Tibial nerve (tissue), 4 donors: ENCODE measurements at places on chromosomes 13 and 19. TPM values are rescaled to one million over a fixed set of nuclear protein-coding genes. Genes with fewer than 3 reads are reported as not detected.

DNA sequence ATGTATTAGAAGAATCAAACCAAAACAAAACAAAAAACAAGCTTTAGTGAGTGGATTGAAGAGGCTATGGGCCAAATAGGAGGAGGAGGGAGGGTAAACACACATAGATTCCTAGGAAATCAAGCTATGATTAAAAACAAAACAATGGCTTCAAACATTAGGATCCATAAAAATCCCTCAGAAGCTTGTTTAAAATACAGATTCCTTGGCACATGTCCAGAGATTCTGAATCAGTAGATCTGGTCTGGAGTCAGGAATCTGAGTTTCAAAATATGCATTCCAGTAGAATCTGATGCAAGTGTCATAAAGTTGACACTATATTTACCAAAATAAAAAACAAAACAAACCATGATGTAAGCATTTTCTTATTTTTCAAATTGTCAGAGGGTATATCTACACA is 692.8 kb upstream of the SGCG start:
- DNase-seq, result no peak
- H3K4me1 ChIP-seq, result no peaks in the 10 kb centered on the region

GRCh38 chr13:27293076-27293691 is 22.6 kb downstream of the RASL11A start:
- no peak overlapping the region for H3K4me3 ChIP-seq
- H3K27ac ChIP-seq, result no peak overlapping the region
- H3K27me3 ChIP-seq, result no peaks in the 10 kb centered on the region
- no peaks in the 10 kb centered on the region for H3K36me3 ChIP-seq
- H3K4me1 ChIP-seq, result no peaks in the 10 kb centered on the region
- no peak for DNase-seq

GRCh38 chr19:10858204-10858828 is 10.1 kb downstream of the C19orf38 start:
- H3K36me3 ChIP-seq, result no peaks in the 10 kb centered on the region
- H3K27ac ChIP-seq, result no peak overlapping the region
- H3K27me3 ChIP-seq, result no peaks in the 10 kb centered on the region
- no peak for DNase-seq
- H3K4me3 ChIP-seq, result no peak overlapping the region

GRCh38 chr13:111382877-111383276 is 62.4 kb downstream of the TEX29 start:
- no peak overlapping the region for H3K4me3 ChIP-seq
- H3K36me3 ChIP-seq, result no peaks in the 10 kb centered on the region
- no peaks in the 10 kb centered on the region for H3K4me1 ChIP-seq

DNA sequence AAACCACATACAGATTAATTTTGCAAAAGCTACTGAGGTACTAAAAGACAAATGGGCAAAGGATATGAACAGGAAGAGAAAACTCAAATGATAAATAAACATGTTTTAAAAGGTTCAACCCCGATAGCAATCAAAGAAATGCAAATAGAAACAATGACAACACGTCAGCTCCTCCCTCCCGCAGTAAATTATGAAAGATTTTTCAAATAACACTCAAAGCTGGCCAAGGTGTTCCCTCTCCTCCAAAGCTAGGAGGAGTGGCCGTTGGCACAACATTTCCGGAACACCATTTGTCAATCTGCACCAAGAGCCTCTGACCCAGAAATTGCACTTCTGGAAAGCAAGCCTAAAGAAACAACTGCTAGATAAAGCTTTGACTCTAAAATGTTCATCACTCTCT is 28.3 kb downstream of the INSR start:
- H3K27ac ChIP-seq, result peak overlapping the region; percentile 77
- H3K4me3 ChIP-seq, result no peak overlapping the region
- H3K36me3 ChIP-seq, result peaks cover 4% of the 10 kb centered on the region
- no peaks in the 10 kb centered on the region for H3K4me1 ChIP-seq
- H3K27me3 ChIP-seq, result no peaks in the 10 kb centered on the region

GRCh38 chr13:110665491-110666254 is 40.2 kb downstream of the CARS2 start:
- no peak for DNase-seq
- H3K4me3 ChIP-seq, result no peak overlapping the region
- H3K4me1 ChIP-seq, result no peaks in the 10 kb centered on the region
- H3K27ac ChIP-seq, result no peak overlapping the region
- peaks cover 7% of the 10 kb centered on the region for H3K36me3 ChIP-seq

DNA sequence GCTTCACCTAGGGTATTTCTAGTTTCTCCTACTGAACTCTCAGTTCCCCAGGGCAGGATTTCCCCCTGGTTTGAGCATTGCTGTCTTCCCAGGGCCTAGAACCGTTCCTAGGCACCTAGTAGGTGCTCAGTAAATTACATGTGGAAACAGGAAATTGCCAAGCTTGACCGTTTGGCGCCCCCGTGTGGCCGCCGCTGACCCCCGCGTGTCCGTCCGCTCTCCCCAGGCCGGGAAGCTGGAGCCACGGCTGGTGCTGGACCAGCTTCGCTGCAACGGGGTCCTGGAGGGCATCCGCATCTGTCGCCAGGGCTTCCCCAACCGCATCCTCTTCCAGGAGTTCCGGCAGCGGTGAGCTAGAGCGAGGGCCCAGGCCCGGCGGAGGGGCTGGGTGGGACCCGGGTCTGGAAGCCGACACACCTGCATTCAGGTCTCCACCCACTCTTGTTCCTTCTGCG is 55.5 kb downstream of the MYH14 start:
- no peaks in the 10 kb centered on the region for H3K4me1 ChIP-seq
- DNase-seq, result no peak
- H3K36me3 ChIP-seq, result peaks cover 78% of the 10 kb centered on the region
- no peak overlapping the region for H3K4me3 ChIP-seq
- no peak overlapping the region for H3K27ac ChIP-seq
- no peaks in the 10 kb centered on the region for H3K27me3 ChIP-seq

DNA sequence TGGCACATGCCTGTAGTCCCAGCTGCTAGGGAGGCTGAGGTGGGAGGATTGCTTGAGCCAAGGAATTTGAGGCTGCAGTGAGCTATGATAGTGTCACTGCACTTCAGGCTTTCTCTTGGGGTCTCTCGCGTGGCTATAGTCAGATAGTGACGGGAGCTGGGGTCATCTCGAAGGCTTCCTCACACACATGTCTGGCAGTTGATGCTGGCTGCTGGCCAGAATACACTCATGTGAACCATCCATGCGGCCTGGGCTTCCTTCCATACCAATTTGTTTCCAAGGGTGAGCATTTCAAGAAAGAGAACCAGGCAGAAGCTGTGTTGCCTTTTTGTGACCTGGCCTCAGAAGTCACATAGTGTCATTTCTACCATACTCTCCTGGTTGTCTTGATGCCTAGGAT is 26.4 kb downstream of the LEUTX start:
- H3K4me3 ChIP-seq, result no peak overlapping the region
- H3K4me1 ChIP-seq, result no peaks in the 10 kb centered on the region
- H3K27ac ChIP-seq, result no peak overlapping the region
- no peaks in the 10 kb centered on the region for H3K27me3 ChIP-seq
- no peak for DNase-seq

DNA sequence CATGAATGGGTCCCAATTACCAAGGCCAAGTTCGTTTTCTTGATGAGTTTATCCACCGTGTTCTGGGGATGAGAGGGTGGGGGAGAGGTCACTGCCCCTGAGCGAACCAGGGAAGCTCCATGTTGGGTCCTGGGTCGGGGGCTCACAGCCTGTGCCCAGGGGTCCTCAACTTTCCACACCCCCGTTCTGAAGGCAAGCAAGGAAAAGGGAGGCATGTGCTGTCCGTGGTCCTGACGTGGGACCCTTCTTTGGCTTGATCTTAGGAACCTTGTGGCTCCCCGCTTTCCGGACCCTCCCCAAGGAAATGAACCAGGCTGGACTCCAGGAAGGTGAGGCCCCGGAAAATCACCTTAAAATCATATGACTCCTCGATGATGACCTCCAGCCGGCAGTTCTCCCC is 18.2 kb upstream of the MEIS3 start:
- H3K4me3 ChIP-seq, result no peak overlapping the region
- H3K27me3 ChIP-seq, result peaks cover 93% of the 10 kb centered on the region
- H3K27ac ChIP-seq, result no peak overlapping the region
- no peaks in the 10 kb centered on the region for H3K36me3 ChIP-seq
- no peaks in the 10 kb centered on the region for H3K4me1 ChIP-seq
- DNase-seq, result no peak

DNA sequence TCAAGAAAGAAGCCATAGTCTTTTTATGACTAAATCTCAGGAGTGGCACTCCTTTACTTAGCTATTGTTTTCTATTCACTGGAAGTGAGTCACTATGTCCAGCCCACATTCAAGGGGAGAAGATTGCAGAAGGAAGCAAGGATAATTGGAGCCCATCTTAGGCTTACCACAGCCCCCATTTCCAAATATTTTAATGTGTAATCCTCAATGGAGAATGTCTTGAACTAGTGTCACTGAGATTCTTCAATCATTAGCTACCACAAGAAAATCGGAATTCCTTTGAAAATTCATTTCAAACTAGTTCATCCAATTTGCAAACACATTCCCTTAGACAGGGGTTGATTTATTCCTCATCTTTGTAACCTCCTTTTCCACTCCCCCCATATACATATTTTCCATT is 84.7 kb downstream of the DLEU7 start:
- H3K27ac ChIP-seq, result no peak overlapping the region
- no peaks in the 10 kb centered on the region for H3K27me3 ChIP-seq
- no peak overlapping the region for H3K4me3 ChIP-seq
- no peaks in the 10 kb centered on the region for H3K4me1 ChIP-seq

- DNase-seq, result no peak
- peaks cover 98% of the 10 kb centered on the region for H3K27me3 ChIP-seq
- peaks cover 41% of the 10 kb centered on the region for H3K4me1 ChIP-seq
- peak within 1 kb of the TSS; percentile 37 for H3K4me3 ChIP-seq
- no peaks in the 10 kb centered on the region for H3K36me3 ChIP-seq
Observed at GRCh38 chr19:18612772-18613588, at the start of gene TMEM59L. TSS of gene TMEM59L (plus strand) at chr19:18612870. CDS start at chr19:18612959, 89 bp downstream.

DNA sequence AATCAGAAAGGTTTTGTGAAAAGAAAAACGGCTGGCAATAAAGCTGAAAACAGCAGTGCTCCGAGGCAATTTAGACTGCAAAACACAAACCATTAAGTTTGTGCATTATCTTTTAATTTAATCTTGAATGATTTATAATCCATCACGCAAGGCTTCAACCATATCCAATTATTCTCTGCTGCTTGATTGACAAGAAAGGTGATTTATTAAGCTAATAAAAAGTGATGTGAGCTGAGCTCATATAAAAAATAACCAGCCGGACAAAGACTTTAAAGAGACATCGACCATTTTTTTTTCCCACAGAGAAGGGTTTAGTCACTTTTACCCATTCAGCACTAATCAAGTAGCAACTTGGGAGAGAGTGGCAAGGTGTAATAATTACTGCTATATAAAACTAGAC is 33.6 kb downstream of the TSHZ3 start:
- H3K4me3 ChIP-seq, result no peak overlapping the region
- no peak for DNase-seq
- no peak overlapping the region for H3K27ac ChIP-seq

DNA sequence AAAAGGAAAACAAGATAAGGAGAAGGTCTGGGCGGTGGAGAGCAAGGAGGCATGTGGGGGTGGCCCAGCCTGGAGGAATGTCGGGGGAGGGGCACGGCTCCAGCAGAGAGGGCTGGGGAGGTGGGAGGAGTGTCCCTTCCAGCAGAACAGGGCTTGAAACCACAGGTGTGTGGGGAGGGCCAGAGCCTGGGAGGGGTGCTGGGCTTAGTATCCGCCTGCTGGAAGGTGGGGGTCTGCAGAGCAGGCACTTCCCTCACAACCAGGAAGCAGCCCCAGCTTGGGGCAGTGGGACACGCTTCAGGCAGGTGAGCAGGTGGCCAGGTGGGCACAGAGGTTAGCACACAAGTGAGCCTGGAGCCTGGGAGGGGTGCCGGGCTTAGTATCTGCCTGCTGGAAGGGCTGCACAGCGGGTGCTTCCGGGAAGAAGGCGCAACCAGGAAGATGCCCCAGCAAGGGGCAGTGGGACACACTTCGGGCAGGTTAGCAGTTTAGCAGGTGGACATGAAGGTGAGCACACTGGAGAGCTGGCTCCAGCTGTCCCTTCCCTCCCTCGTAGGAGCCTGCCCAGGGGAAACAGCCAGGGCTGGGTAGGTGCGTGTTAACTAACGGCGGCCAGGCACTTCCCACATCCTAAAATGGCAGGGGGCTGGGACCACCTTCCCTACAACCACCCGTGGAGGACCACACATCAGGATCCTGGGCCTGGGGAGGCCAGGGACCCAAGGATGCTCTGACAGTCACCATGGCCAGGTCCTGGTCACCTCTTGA is 3.0 kb downstream of the GAS6 start:
- H3K27ac ChIP-seq, result no peak overlapping the region
- peaks cover 20% of the 10 kb centered on the region for H3K4me1 ChIP-seq
- H3K27me3 ChIP-seq, result peaks cover 4% of the 10 kb centered on the region
- H3K4me3 ChIP-seq, result no peak overlapping the region

- no peak overlapping the region for H3K4me3 ChIP-seq
- no peaks in the 10 kb centered on the region for H3K4me1 ChIP-seq
- no peaks in the 10 kb centered on the region for H3K36me3 ChIP-seq
- DNase-seq, result no peak
Observed at GRCh38 chr13:40468227-40468838, 198.1 kb downstream of the FOXO1 start.

DNA sequence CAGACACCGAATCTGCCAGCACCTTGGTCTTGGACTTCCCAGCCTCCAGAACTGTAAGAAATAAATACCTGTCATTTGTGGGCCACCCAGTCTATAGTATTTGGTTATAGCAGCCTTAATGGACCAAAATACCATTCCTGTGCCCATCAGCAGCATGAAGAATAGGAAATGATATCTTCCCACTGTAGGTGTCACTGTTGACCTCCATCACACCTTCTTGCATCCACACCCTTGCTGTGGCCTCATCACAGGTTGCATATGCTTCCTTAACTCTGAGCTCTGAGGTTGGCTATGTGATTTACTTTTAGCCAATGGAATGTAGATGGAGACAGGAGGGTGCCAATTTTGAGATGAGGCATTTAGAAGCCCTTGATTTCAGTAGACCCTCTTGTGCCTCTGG is 242.0 kb upstream of the TSHZ3 start:
- no peaks in the 10 kb centered on the region for H3K36me3 ChIP-seq
- H3K4me1 ChIP-seq, result no peaks in the 10 kb centered on the region
- no peaks in the 10 kb centered on the region for H3K27me3 ChIP-seq
- no peak overlapping the region for H3K4me3 ChIP-seq
- no peak for DNase-seq
- H3K27ac ChIP-seq, result no peak overlapping the region

GRCh38 chr13:41763782-41764181 is 197.1 kb downstream of the VWA8 start:
- peaks cover 15% of the 10 kb centered on the region for H3K36me3 ChIP-seq
- no peak overlapping the region for H3K4me3 ChIP-seq
- H3K27ac ChIP-seq, result no peak overlapping the region
- no peaks in the 10 kb centered on the region for H3K27me3 ChIP-seq
- H3K4me1 ChIP-seq, result peaks cover 9% of the 10 kb centered on the region

GRCh38 chr13:50129706-50130122 is 114.5 kb downstream of the KCNRG start:
- H3K4me3 ChIP-seq, result peak overlapping the region; percentile 47
- DNase-seq, result peak; percentile 47
- no peaks in the 10 kb centered on the region for H3K27me3 ChIP-seq
- no peaks in the 10 kb centered on the region for H3K4me1 ChIP-seq
- H3K27ac ChIP-seq, result peak overlapping the region; percentile 73

MCF2L gene
- total RNA-seq, result 56.4 TPM

PLEKHA4 gene
- total RNA-seq, result 326 TPM

ZNF837 gene
- total RNA-seq, result 2.0 TPM

KATNAL1 gene
- 27.2 TPM for total RNA-seq

SLITRK1 gene
- 2.0 TPM for total RNA-seq

TYROBP gene
- total RNA-seq, result 117 TPM
